ENCODE measurements at places on chromosomes 3 and 15. TPM values are rescaled to one million over a fixed set of nuclear protein-coding genes. Genes with fewer than 3 reads are reported as not detected.

Gene PRICKLE2
- 34.0 TPM for total RNA-seq

Gene TRNT1
- total RNA-seq = 34.1 TPM

Gene NR1I2
- total RNA-seq = 0.10 TPM

Gene ISG20
- total RNA-seq = 3.5 TPM

DNA sequence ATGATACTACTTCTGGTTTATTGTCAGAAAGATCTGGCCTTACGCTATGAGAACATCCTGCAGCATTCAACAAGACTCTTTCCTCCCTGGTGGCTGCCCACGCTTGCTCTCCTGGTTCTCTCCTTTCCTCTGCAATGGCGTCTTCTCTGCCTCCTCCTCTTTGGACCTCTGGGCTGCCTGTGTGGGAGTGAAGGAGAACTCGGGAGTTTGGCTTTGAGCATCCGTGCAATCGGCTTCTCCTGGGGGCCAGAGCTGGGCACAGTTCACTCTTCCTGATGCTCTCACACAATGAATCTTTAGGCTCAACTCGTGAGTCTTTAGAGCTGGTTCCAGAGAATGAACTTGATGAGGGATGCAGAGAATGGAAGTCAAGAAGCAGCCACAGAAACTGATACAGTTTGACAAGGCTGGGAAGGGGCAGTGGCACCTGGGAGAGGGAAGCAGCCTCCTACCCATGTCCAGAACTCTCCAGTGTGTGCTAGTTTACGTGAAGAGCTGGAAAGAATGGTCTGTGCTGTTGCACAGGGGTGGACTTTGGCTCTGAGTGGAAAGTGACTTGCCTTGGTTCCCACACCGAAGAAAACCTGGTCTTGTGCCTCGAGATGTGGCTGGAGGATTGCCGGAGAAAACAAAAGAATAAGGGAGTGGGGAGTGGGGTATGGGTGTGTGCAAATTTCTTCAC is 37.9 kb downstream of the RPLP1 start:
- DNase-seq = no peak

DNA sequence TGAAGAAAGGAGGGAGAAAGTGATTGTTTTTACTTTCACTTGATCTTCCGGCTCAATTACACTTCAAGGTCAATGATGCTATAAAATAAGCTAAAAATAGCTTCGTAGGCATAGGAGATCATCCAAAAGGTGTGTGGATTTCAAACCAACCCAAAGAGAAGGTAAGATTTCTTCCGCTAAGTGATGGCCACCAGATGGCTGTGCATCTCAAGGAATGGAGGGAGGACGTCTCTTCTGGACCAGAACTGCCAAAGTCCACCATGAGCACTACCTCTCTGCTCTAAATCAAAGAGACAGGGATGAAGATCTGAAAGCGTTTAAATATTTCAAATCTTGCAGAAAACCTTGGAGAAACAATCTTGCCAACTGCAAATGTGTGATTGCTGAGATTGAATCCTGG is 199.1 kb upstream of the ZPLD1 start:
- DNase-seq = no peak

- DNase-seq = no peak
Measured at GRCh38 chr15:44735482-44736180, 697 bp upstream of the TRIM69 start.

GRCh38 chr3:59820352-59820934 is 770.6 kb upstream of the CFAP20DC start:
- no peak for DNase-seq

GRCh38 chr3:81602781-81603180 is 158.7 kb downstream of the GBE1 start:
- DNase-seq = no peak

- DNase-seq = no peak
Measured at GRCh38 chr3:108448593-108448992, 61.8 kb downstream of the MYH15 start.

- peak; percentile 16 for DNase-seq
Measured at GRCh38 chr15:70902107-70902506, 9.5 kb downstream of the LRRC49 start.

- no peak for DNase-seq
Measured at GRCh38 chr3:113205481-113205880, 5.9 kb upstream of the BOC start.

- no peak for DNase-seq
Measured at GRCh38 chr3:167653155-167653554, 587 bp downstream of the WDR49 start.

DNA sequence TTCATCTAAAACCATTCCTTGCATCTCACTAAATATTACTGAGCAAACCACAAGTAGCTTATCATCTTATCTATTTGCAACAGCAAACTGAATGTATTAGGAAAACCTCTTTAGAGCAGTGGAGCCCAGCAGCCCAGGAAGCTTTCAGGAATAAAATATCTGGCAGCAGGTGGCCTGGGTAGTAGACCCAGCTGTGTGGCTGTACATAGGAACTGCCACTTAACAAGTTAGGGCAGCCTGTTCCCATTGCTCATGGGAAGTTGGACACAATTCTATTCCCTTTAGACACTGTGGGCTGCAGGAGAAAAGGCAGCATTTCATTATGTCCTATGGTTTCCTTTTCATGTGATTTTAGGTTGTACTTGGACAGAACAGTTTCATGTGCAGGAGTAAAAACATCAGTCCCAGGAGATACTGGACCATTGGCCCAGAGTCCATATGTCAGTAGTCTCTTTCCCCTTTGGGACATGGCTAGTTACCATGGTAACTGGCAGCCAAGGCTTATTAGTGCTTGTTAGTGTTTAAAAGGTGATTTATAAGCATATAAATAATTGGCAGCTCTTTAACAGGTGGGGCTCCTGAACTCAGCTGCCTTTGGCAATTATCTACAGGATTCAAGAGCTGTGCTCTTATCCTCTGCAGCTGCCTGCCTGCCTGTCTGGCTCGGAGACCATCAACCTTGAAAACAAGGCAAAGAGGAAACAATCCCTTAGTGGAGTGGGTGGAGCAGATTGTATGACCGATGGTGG is 28.9 kb upstream of the LSAMP start:
- no peak for DNase-seq

DNA sequence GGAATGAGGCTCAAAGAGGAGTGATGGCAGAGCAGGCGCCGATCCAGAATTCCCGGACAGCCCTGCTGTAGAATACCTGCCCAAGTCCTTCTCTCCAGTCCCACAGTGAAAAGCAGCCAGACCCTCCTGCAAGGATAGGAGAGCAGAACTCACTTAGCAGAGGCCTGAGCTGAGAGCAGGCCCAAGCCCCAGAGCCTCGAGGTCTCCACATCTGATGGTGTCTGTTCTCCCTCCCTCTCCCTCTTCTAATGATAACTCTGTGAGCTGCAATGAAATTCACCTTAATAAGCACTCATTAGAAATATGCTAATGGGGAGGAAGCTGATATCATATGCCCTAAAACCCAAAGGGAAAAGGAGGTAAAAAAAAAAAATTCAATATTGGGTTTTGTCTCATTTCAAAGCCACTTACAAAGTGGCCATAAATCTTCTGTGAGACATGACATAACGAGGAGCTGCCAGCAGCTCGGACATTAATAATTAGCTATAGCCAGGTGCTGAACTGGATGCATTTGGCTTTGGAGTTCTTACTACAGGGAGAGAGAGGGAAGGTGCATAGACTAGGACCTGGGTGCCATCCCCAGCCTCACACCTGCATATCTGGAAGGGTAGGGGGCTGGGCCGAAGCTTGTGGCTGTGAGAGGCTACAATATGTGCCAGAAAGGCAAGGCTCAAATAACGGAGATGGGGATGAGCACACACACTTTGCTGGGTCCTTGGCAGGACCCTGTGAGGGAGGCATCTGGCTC is 108.4 kb downstream of the MEGF11 start:
- DNase-seq = no peak

GRCh38 chr3:111904376-111905241 is 45.5 kb downstream of the PHLDB2 start:
- DNase-seq = peak; percentile 65

GRCh38 chr3:44511238-44511566 is 33.7 kb upstream of the ZNF445 start:
- DNase-seq = no peak

GRCh38 chr3:123678108-123678511 is 93.3 kb upstream of the HACD2 start:
- no peak for DNase-seq

DNA sequence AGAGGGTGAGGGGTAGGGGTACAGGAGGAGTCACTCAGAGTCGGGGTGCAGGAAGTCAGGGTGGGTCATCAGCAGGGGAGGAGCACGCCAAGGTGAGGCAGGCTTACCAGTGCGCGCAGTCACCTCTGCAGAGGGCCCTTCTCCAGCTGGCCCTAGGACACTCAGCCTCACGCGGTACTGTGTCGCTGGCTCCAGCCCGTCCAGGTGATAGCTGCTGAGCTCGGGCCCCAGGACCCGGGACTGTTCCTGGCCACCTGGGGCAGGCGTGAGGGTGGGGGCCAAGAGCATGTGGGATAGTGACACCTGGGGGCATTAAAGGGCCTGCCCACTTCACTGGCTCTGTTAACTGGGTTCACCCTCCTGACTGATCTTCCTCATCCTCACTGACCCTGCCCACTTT is 7.4 kb downstream of the COL7A1 start:
- DNase-seq = no peak

All from skin of body (tissue), 3 donors.